Activated naive CD4-positive, alpha-beta T cell (primary cell): ENCODE measurements at places on chromosomes 6 and 20.

DNA sequence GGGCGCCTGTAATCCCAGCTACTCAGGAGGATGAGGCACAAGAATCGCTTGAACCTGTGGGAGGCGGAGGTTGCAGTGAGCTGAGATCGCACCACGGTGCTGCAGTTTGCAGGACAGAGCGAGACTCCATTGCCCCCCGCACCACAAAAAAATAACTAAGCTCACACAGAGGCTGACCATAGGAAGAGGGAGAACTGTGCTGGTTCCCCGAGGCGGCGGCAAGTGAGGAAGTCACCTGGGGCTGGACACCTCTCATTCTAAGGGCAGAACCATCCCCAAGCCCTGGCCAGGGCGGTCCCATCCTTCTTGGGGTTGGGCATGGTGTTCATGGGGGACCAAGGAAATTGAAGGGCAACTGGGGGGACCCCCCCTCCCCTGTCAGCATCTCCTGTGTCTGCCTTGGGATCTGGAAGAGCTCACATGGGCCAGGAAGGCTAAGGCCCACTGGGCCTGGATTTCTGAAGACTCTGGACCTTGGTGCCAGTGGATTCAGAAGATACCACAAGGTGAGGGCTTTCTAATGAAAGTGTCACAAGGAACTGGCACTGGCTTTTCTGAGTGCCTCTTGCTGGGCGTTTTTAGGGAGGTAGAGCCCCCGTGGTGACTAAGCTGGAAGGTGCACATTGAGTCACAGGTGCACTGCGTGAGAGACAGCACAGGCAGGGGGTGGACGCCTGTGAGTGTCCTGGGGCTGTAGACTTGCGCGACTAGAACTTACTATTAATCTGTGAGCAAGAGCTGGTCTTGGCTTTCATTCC lies 11.5 kb downstream of the IRF4 start:
- no peak for DNase-seq

DNA sequence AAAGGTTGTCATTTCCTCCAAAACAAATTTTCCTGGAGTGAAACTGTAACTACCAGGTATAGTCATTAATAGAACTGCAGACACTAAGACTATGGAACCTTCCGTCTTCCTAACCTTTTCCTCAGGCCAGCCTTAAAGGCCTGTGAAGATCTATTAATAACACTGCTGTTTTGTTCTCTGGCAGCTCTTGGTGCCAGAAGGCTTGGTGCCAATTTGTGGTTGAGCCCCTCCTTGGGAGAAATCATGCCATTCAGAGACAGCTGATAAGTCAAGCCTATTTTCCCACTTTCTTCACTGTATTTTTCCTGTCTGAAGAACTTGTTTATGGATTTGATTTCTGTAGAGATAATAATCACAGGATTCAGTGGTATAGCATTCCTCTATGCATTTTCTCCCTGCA lies 64.8 kb downstream of the HCRTR2 start:
- DNase-seq: no peak

DNA sequence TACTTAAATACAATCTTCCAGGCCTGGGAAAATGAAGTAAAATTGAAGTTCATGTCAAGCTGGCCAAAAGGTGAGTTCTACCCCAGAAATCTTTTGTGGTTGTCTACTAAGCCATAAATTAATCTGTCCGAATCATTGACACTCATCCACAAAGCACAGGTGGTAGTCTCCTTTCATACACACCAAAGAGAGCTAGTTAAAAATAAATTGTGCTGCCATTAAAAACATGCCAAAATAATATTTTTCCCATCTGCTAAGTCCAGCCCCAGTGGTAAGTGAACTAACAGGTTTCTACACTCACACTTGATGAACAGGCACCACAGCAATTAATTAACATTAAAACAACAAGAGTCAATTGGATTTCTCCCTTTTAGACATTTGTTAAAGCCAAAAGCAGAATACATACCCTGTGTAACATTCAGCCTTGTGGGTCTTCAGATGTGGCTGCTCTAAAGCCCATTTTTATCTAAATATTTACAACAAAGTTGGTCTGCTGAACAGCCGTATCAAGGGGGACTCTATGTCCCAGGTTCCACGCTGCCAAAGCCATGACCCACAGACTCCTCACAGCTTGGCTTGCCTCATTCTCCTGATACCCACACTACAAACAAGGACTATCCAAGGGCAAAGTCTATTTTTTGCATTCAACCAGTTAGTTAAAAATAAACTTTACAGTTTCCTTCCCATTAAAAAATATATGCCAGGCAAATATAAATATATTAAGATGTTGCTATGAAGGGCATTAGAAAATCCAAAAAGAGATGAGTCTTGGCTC lies 490.4 kb downstream of the BMP2 start:
- DNase-seq: no peak

GRCh38 chr6:8195040-8195713 lies 92.8 kb upstream of the EEF1E1 start:
- no peak for DNase-seq

DNA sequence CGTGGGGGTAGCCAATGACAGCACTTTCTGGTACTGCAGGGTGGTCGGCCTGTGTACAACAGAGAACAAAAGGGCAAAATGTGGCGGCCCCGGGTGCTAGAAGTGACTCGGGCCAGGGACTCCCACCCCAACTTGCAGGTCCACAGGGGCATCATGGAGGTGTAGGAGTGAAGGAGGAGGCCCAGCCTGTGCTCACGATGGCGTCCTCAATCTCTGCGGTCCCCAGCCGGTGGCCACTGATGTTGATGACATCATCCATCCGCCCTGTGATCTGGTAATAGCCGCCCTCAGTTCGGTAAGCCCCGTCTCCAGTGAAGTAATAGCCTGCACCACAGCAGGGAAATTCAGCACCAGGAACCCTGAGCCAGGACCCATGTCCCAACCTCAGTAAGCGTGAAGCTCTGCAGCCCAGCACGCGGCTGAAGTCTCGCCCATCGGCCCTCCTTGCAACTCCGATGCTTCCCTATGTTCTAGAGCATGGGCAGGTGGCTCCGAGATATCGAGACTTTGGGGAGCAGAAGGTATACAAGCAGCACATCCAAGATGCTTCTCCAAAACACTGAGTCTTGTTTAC lies 20.2 kb upstream of the APMAP start:
- DNase-seq: no peak

GRCh38 chr6:7505189-7505699 lies 36.2 kb upstream of the DSP start:
- DNase-seq: no peak

DNA sequence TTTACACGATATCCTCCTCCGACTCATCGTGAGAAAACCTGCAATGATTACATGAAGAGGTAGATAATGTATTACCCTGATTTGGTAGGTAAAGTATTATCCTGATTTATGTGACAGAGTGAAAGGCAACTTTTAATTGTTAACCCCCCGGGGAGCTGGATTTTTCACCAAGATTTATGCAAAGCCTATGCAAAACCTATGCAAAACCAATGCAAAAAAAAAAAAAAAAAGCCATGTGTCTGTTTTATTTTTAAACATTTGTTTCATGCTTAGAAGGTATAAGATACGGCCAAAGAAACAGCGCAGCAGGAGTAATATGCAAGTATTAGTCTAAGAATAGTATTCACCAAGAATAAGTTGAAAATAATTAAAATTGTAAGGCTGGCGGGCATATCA lies 109.9 kb downstream of the IPCEF1 start:
- no peak for DNase-seq
